Fibroblast of skin of left biceps (primary cell): ENCODE measurements at places on chromosomes 2 and 18.

- DNase-seq = no peak
Measured at GRCh38 chr2:3241971-3242746, 135.5 kb downstream of the EIPR1 start.

DNA sequence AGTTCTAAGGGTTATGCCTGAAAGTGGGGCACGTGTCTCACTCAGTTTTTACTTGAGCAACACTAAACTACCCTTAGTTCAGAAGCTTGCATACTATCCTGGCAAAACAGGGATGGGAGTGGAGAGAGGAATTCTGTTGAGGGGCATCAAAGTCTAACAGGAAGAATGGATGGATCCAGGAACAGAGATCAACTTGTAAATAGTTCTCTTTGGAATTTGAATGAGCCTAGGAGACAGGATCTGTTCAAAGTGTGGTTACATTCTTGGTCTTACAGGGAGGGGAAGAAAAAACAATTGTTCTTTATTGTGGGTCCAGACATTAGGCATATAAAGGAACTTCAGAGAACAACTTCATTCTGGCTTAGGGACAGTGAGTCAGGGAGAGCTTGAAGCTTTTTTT is 560.2 kb downstream of the CNTNAP5 start:
- no peak for DNase-seq

DNA sequence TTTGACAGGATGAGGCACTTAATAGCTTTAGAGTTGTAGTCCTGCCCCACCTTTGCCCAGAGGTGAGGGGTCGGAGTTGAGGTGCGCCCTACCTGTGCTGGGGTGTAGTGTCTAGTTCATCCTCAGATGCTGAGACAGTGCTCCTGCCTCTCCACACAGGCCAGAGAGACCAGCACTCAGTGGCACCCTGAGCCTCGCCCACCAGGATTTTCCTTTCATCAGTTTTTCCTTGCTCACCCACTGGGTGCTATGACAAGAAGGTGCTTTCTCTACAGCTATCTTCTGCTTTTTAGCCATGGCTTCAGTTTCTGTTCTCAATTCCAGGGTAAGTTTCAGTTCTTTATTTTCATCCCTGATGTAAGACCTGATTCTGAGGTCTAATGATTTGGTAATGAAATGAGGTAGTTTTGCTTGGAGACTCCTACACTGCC is 16.8 kb upstream of the TMEM131 start:
- DNase-seq = no peak

- DNase-seq = no peak
Measured at GRCh38 chr2:221610675-221611074, 38.6 kb upstream of the EPHA4 start.

DNA sequence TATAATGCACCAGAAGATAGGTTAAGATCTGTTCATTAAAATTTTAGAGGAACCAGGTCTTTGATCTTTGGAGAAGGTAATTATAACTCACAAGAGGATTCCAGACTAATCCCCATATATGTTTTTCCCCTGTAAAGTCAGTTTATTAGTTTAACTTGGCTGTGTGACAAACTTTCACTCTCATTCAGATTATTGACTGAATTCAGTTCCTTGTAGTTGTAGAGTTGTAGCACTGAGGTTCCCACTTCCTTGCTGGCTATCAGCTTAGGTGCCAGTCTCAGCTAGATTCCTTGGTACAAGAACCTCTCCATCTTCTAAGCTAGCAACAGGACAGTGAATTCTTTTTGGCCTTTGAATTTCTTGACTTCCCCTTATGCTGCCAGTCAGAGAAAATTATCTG is 19.1 kb downstream of the REG1A start:
- no peak for DNase-seq

DNA sequence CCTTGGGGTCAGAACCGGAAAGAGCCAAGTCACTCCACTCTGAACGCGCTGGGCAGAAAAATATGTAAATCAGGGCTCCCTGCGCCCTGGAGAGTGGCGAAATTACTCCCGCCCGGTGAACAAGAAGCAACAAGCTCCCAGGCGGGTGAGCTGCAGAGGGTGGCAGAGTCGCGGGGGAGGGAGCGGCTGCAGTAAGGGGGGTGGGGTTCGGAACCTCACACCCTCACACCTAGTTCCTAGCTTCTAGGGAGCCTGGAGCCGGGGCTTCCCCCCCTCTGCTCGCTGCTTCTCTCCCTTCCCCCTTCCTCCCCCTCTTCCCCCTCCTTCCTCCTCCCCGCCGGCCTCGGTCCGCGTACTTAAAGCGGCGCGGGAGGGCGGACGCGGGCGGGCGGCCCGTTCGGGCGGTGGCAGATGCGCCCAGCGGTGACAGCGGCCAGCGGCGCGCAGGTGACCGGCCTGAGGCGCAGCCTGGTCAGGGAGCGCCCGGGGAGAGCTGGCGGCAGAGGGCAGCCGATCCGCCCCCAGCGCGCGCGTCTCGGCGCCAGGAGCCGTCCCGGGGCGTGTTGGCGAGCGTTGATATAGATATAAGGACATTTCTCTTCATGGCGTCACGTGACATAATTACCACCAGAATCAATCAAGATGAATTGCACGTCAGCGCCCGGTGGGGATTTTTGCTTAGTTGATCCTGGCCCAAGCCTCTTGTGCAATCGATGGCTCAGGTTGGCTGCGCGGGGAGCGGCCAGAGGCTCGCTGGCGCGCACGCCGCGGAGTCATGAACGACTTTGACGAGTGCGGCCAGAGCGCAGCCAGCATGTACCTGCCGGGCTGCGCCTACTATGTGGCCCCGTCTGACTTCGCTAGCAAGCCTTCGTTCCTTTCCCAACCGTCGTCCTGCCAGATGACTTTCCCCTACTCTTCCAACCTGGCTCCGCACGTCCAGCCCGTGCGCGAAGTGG is at the start of gene HOXD11:
Gene HOXD11 (plus strand): TSS at position 700 of the 959 bp plus-strand sequence. CDS start 76 bp downstream, at position 776.
- peak; percentile 58 for DNase-seq

DNA sequence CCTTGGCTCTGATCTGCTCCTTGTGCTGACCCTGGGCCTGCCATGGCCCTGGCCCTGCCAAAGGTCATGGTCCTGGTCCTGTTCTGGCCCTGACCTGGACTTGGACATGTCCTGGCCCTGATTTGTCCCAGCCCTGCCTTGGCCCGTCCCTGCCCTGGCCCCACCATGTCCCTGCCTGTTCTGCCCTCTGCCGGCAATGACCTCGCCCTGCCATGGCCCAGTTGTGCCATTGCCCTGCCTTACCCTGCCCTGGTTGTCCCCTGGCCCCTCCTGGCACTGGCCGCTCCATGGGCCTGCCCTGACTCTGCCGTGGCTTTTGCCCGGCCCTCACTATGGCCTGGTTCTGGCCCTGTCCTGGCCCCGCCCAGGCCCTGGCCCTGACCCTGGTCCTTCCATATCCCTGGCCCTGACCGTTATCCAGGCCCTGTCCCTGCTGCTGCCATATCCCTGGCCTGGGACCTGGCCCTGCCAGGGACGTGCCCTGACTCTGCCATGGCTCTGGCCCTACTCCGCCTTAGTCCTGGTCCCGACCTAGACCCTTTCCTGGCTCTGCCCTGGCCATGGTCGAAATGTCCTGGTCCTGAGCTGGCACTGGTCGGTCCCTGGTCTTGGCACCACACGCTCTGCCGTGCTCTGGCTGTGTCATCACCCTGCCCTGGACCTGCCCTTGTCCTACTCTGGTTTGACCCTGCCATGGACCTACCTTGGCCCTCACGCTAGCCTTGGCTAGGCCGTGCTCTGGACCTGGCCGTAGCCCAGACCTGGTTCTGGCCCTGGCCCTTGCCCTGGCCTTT is 6.8 kb upstream of the ANKRD62 start:
- no peak for DNase-seq

DNA sequence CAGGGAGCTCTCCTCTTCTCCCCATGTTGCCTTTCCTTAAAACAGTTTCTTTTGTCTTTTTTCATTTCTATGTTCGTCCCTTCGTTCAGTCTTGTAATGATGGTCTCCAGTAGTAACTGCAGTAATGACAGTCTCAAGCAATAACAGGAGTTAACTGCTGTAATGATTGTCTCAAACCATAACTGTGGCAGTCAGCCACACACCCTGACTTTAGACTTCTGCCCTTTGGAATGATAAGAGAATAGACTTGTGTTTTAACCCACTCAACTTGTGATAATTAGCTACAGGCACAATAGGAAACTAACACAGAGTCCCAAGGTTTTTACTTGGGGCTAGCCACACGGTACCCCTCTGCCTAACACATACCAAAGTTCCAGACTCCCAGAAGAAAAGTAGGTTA is 12.1 kb downstream of the TMEM131 start:
- DNase-seq = no peak

- DNase-seq = no peak
Measured at GRCh38 chr18:75200071-75200470, 8.9 kb downstream of the PTGR3 start.

DNA sequence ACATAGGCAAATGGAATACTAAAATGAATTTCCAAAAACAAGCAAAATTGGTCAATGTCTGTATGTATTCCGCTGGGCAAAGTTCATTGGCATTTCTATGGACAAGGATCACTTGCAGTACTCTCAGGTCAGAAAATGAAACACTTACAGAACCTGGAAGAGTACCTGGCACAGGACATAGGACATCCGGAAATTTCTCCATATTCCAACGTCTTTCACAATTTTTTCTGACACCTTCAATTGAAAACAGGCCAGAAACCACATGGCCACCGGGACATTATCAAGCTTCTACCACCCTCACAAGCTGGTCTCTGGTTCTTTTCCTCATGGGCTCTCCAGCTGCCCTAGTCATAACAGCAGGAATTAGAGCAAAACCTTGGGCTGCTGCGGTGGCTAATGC is 96.9 kb upstream of the MSH6 start:
- no peak for DNase-seq

GRCh38 chr2:24957221-24957620 is 14.5 kb downstream of the DNAJC27 start:
- no peak for DNase-seq

GRCh38 chr2:224209555-224210285 is 170.6 kb upstream of the SERPINE2 start:
- DNase-seq = no peak

DNA sequence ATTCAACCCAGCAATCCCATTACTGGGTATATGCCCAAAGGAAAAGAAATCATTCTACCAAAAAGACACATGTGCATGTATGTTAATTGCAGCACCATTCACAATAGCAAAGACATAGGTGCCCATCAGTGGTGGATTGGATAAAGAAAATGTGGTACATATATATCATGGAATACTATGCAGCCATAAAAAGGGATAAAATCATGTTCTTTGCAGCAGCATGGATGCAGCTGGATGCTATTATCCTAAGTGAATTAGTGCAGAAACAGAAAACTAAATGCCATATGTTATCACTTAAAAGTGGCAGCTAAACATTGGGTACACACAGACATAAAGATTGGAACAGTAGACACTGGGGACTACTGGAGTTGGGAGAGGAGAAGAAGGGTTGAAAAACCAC is 82.2 kb downstream of the MYO3B start:
- no peak for DNase-seq

DNA sequence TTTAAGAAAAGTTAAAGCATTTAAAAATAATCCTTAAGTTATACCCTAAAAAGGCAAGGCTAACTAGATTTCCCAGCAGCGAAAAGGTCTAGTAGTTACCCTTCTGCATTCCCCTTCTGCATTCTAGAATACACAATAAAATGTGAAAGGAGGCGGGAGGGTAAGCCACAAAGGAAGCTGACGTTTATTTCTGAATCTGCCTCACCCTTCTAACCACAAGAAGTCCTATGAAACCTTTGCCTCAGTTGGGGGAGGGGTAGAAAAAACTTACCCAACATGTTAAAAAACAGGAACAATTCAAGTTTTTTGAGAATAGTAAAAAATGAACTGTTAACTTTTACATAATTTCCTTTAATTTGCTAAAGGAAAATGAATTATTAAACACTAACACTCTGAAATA is 11.3 kb downstream of the STK17B start:
- peak; percentile 76 for DNase-seq

DNA sequence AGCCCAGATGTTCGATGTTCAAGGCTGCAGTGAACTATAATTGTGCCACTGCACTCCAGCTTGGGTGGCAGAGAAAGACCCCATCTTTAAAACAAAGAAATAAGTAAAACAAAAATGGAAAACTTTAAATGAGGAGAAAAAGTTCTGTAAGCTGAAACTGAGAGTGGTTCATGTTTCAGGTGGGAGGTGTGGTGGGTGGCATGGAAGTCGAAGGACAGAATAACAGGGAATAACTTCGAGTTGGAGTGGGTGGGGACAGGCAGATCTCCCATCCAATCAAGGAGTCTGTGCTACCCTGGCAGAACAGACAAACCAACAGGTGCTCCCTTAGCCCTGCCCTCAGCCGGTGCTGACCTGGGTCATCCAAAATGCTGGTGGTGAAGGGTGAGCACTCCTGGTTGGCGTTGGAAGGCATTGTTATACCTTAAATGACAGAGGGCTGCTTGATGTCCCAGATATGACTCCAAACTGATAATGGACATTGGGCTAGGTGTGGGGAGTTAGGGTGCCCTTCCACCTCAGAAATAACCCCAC is 328.4 kb downstream of the DYSF start:
- no peak for DNase-seq
